AG09309 (cell line): ENCODE measurements at places on chromosomes 12 and 14.

- DNase-seq, result no peak
Measured at GRCh38 chr14:23568600-23569331, 1.2 kb upstream of the AP1G2 start.

DNA sequence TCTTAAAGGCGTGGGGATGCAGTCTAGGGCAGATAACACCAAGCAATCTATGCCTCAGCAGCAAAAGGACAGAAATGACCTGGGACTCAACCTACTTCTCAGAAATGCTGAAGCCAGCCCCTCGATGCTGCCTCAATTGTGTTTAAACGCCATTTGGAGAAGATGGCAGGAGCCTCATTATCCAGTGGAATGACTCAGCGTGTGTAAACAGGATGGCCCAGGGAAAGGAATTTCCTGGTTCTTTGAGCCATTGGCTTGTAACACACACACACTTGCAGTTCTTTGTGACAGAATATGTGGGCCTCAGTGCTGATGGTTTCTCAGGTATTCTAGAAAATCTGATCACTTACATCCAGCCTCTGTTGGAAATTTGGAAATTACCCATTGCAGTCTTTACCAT lies 154.3 kb downstream of the NTF3 start:
- DNase-seq, result peak; percentile 32

GRCh38 chr12:52295663-52296062 lies 4.3 kb upstream of the KRT81 start:
- no peak for DNase-seq

- peak; percentile 62 for DNase-seq
Measured at GRCh38 chr12:127811988-127812387, 455.0 kb upstream of the TMEM132C start.

GRCh38 chr14:95359994-95360826 lies 40.5 kb upstream of the CLMN start:
- no peak for DNase-seq

- no peak for DNase-seq
Measured at GRCh38 chr12:96419576-96420276, 19.5 kb upstream of the CDK17 start.
